Right ventricle myocardium superior (tissue), 1 donor: ENCODE measurements at places on chromosomes 16 and 17. TPM values are rescaled to one million over a fixed set of nuclear protein-coding genes. Genes with fewer than 3 reads are reported as not detected.

HIC1 gene
- 19.3 TPM for total RNA-seq

- no peak for DNase-seq
Measured at GRCh38 chr17:29561554-29562517, 5.0 kb downstream of the ABHD15 start.

DNA sequence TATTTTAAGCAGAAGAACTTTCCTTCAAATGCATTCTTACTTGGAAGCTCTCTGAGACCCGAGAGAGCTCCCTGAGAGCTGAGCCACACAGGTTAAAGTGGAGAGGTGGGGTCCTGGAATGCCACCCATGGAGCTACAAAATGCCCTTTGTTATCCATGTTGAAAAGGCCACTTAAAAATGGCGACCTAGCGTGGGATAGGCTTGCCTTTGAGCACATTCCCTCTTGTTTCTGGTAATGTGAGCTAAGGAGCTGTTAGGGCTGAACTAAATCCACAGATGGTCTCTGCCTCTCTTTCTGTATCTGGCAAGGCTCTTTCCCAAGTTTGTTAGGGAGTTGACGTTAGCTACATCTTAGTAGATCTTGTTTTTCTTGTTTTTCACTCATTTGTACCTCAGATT lies 171.6 kb downstream of the SNX29 start:
- DNase-seq = no peak

DNA sequence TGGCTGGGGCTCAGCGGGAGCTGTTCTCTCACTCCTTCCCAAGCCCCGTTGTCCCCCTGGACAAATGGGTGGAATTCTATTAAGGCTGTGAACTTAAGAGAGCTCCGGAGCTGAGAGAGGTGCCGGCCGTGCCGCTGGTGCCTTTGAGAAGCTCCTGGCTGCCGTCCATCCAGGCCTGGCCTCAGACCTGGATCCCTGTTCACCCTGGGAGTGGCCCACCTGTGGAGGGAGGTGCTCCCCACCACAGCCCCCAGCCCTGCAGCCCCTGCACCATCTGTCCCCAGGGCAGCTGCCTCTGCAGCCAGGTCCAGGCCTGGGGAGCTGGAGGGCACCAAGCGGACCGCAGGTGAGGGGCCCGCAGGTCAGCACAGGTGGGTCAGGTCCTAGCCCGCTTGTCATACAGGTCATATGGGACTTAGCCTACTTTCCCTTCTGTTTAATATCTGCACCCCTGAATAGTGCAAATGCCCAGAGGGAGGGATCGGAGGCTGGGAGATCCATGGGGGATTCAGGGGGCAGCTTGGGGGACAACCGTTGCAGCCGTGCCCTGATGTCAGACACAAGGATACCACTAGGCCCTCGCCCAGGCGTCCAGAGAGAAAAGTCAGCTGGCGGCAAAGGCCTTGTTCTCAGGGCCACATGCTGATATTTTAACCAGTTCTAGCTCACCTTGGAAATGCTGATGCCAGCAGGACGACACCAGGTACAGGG lies 15.2 kb upstream of the METRNL start:
- DNase-seq = peak; percentile 30

- DNase-seq = no peak
Measured at GRCh38 chr17:31428111-31428510, 36.6 kb downstream of the RAB11FIP4 start.
